ENCODE measurements at places on chromosomes 4 and X. TPM values are rescaled to one million over a fixed set of nuclear protein-coding genes. Genes with fewer than 3 reads are reported as not detected.

PRR32 gene
- total RNA-seq, result not detected

DNA sequence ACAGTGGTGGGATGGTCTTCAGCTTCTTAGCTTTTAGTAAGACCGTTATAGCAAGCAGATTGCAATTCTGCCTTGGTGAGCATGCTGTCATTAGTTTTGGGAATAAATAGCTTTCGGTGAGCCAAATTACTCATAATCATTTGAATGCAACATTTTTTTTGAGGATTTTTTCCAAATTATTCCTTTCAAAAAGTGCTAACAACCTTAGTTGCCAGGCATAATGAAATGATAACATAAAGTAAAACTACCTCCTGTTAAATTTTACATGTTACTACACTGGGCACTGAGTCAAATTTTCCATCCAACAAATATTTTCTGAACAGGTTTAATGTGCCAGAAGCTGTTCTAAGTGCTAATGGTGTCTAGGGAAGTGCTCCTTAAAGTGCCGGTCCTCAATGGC, 15.8 kb upstream of the NPFFR2 start:
- no peaks in the 10 kb centered on the region for H3K36me3 ChIP-seq
- no peak overlapping the region for H3K4me3 ChIP-seq
- no peaks in the 10 kb centered on the region for H3K4me1 ChIP-seq
- no peak overlapping the region for H3K27ac ChIP-seq
- DNase-seq, result no peak

- H3K4me1 ChIP-seq, result peaks cover 4% of the 10 kb centered on the region
- H3K4me3 ChIP-seq, result no peak overlapping the region
- no peak overlapping the region for H3K27ac ChIP-seq
- no peaks in the 10 kb centered on the region for H3K36me3 ChIP-seq
- no peaks in the 10 kb centered on the region for H3K27me3 ChIP-seq
- no peak for DNase-seq
These were observed 103.9 kb upstream of the RAB40AL start for GRCh38 chrX:102833136-102833535.

TCEAL2 gene
- 2.3 TPM for total RNA-seq

DNA sequence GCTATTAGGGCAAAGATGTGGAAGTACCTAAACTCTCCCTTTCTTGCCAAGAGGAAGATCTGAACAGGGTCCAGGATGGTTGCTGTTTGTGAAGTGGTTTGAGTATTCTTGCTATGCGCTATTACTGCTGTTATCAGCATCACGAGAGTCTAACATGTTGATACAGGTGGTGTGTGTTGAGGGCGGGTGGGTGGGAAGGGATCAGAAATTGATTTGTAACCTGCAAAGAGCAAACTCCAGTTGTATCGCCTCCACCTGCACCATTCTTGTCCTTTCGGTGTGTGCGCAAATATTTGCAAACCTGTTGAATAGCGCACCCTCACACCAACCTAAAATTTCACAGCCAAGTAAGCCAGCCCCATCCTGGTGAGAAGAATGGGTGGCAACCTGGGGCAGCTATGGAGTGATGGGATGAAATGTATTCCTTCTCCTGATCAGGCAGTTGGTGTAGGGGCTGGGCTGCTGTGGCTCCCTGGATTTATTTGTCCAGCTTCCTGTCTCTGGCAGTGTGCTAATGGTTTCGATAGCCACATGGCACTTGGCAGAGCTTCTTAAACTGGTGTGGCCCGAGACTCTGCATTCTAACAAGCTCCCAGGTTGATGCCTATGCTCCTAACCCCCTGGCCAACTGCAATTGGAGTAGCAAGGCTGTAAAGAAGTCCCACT, 102.6 kb upstream of the SCML1 start:
- H3K4me1 ChIP-seq, result peaks cover 8% of the 10 kb centered on the region
- no peak overlapping the region for H3K4me3 ChIP-seq
- peak; percentile 43 for DNase-seq
- H3K36me3 ChIP-seq, result no peaks in the 10 kb centered on the region

ENPEP gene
- total RNA-seq, result 0.78 TPM

GRCh38 chrX:724256-724655, 93.7 kb downstream of the SHOX start:
- DNase-seq, result no peak
- H3K4me1 ChIP-seq, result no peaks in the 10 kb centered on the region
- no peaks in the 10 kb centered on the region for H3K27me3 ChIP-seq
- H3K36me3 ChIP-seq, result no peaks in the 10 kb centered on the region

GLRA3 gene
- total RNA-seq, result 0.26 TPM

DNA sequence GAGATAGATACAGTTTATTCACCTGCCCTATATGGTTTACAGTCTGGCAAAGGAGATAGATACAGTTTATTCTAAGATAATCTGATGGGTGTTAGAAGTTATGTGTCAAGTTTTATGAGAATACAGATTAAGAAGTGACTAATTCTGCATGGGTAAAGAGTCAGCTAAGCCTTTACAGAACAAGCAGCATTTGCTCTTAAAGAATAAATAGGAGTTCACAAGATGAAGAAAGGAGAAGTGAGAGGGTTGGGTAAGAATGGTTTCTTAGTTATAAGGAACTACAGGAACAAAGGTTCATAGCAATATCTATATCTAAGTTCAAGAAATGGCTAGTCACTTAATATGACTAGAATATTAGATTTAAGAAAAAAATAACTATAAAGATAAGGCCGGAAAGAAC, 47.6 kb downstream of the THOC2 start:
- DNase-seq, result no peak
- H3K36me3 ChIP-seq, result no peaks in the 10 kb centered on the region

DNA sequence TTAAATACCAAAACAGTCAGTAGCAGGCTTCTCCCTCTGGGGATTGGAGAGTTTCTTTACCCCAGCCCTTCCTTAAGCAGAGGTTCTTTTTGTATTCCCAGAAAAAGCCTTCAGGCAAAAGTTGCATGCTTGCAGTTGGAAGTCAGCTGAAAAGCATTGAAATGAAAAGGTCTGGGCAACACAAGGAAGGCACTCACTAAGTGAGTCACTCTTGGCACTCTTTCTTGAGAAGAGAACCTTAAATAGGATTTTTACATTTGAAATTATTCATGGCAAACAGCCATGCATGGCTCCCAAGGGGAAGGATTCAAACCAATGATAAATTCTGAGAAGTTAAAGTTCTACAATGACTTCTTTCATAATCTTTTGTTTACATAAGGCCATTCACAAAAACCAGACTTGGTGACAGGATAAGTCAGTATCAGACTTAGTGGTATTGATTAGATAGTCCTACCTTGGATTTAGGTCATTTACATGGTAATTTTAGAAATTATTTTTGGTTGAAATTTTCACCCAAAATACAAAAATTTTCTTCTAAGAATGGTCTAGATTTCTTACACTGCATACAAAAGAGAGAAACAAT, 2068.9 kb downstream of the PCDH7 start:
- H3K4me3 ChIP-seq, result no peak overlapping the region
- H3K27me3 ChIP-seq, result no peaks in the 10 kb centered on the region
- no peaks in the 10 kb centered on the region for H3K4me1 ChIP-seq
- H3K36me3 ChIP-seq, result no peaks in the 10 kb centered on the region
- no peak overlapping the region for H3K27ac ChIP-seq
- DNase-seq, result no peak

KIAA1210 gene
- not detected for total RNA-seq

ZBED1 gene
- 35.5 TPM for total RNA-seq

DNA sequence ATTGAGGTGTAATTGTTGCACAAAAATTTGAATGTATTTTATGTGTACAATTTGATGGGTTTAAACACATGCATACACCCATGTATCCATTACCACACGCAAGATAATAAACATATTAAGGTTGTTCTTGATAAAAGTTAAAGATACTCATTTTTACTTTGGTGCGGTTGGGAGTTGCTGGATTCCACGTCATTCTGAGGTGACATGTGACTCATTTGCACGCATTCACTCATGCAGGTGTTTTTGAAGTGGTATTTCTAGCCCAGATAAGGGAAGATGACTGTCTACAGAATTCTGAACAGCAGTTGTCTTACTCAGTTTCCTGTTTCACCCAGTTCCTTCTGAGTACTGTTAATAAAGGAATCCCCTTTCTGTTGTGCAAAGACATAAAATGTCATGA, 142.0 kb downstream of the RTL3 start:
- H3K27ac ChIP-seq, result no peak overlapping the region
- H3K27me3 ChIP-seq, result no peaks in the 10 kb centered on the region
- no peaks in the 10 kb centered on the region for H3K4me1 ChIP-seq
- no peak overlapping the region for H3K4me3 ChIP-seq
- no peaks in the 10 kb centered on the region for H3K36me3 ChIP-seq

DNA sequence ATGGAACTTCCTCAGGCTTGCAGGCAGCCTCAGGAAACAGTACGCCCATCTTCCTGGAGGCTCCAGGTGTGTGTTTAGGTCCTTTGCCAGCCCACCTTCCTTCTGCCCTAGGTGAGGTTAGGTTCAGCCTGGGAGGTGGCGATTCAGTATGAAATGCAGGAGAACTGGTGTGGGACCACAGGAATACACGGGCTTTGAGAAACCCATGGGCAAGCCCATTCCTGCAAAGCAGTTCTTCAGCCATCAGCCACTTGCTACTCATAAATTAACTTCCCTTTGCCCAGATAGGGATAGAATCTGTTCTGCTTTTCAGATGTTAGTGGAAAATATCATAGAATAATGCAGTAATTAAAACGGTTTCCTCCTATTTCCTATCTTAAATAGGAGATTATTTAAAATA, 32.2 kb downstream of the TBC1D14 start:
- H3K27me3 ChIP-seq, result no peaks in the 10 kb centered on the region
- DNase-seq, result no peak
- H3K4me1 ChIP-seq, result peaks cover 14% of the 10 kb centered on the region
- no peak overlapping the region for H3K27ac ChIP-seq

IL21 gene
- total RNA-seq, result not detected

- no peak overlapping the region for H3K4me3 ChIP-seq
- no peak for DNase-seq
- no peaks in the 10 kb centered on the region for H3K27me3 ChIP-seq
- no peaks in the 10 kb centered on the region for H3K4me1 ChIP-seq
- no peaks in the 10 kb centered on the region for H3K36me3 ChIP-seq
These were observed 58.4 kb upstream of the SLC25A43 start for GRCh38 chrX:119340606-119341205.

DNA sequence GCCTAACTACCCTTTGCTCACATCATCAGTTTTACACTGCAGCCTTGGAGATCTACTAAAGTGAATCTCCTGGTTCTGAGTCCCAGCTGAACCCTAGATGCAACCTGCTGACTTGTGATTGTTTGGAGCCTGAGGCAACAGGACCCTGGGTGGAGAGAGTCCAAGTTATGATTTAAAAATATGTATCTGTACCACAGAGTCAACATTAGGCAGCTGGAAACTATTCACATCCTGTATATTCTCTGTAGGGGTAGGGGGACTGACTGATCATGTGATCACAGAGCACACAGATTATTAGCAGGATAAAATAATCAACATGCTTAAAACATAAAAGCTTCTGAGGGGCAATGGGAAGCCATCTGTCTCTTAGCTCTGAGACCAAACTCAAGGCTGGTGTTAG, 52.1 kb downstream of the CT47B1 start:
- H3K4me1 ChIP-seq, result no peaks in the 10 kb centered on the region
- no peaks in the 10 kb centered on the region for H3K27me3 ChIP-seq
- no peak overlapping the region for H3K4me3 ChIP-seq
- no peak overlapping the region for H3K27ac ChIP-seq

GRCh38 chrX:153474718-153475117, 4.3 kb upstream of the HAUS7 start:
- no peak overlapping the region for H3K27ac ChIP-seq
- no peaks in the 10 kb centered on the region for H3K27me3 ChIP-seq
- no peak overlapping the region for H3K4me3 ChIP-seq
- peak; percentile 58 for DNase-seq
- H3K4me1 ChIP-seq, result peaks cover 6% of the 10 kb centered on the region

DNA sequence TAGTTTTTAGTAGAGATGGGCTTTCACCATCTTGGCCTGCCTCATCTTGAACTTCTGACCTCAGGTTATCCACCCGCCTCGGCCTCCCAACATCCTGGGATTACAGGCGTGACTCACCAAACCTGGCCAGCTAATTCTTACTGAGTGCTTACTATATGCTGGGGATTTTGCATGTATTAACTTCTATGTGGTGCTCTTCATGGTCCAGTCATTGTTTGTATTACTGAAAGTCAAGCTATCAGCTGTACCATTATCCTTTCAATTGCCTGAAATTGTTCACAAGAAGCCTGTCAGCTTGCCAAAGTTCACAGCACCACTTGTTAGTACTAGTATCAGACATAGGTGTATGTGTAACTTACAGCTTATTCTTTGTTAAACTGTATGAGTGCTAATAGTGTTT, 1272.1 kb downstream of the ARAP2 start:
- H3K27ac ChIP-seq, result no peak overlapping the region
- H3K4me3 ChIP-seq, result no peak overlapping the region
- no peaks in the 10 kb centered on the region for H3K36me3 ChIP-seq

DNA sequence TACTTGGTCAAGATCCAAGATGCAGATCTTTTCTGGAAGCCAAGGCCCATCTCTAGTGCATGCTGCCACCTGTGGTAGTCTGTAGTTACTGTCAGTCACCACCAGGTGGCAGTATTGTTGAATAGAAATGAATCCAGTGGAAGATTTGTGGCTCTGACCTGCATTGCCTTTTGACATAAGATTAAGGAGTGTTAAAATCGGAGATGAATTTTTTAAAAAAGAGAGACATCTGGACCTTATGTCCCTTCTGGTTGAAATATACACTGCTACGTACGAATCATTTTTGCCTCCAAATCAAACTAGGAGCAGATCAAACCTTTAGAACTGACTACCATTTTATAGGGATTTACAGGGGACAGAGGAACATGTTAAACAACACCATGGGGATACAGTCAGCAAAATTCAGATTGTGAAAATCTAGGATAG, 46.9 kb upstream of the RHOH start:
- peak; percentile 77 for DNase-seq
- no peak overlapping the region for H3K27ac ChIP-seq
- no peaks in the 10 kb centered on the region for H3K27me3 ChIP-seq
- H3K36me3 ChIP-seq, result no peaks in the 10 kb centered on the region
- no peak overlapping the region for H3K4me3 ChIP-seq

DNA sequence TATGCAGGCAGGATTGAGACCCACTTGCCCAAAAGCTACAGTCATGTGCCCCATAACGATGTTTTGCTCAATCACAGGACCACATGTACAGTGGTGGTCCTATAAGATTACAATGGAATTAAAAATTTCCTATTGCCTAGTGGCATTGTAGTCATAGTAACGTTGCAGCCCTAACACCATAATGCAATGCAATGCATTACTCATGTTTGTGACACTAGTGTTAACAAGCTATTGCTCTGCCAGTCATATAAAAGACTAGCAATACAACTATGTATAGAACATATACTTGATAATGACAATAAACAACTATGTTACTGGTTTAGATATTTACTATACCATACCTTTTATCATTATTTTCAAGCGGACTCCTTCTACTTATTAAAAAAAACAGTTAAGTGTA, 50.6 kb downstream of the VGLL1 start:
- DNase-seq, result no peak
- no peak overlapping the region for H3K27ac ChIP-seq
- no peak overlapping the region for H3K4me3 ChIP-seq
- H3K36me3 ChIP-seq, result no peaks in the 10 kb centered on the region
- H3K27me3 ChIP-seq, result no peaks in the 10 kb centered on the region
- no peaks in the 10 kb centered on the region for H3K4me1 ChIP-seq

DNA sequence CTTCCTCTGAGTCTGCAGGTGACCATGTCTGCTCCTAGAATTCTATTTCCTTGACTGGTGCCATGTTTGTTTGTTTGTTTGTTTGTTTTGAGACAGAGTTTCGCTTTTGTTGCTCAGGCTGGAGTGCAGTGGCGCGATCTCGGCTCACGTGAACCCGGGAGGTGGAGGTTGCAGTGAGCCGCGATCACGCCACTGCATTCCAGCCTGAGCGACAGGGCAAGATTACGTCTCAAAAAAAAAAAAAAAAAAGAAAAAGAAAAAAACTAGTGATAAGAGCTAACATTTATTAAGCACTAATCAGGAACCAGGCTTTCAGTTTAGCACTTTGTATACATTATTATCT, 7.2 kb downstream of the SAT1 start:
- no peaks in the 10 kb centered on the region for H3K27me3 ChIP-seq
- H3K27ac ChIP-seq, result peak overlapping the region; percentile 63
- DNase-seq, result no peak
- no peaks in the 10 kb centered on the region for H3K4me1 ChIP-seq
- no peaks in the 10 kb centered on the region for H3K36me3 ChIP-seq

All from body of pancreas (tissue), 4 donors.